ENCODE measurements at places on chromosomes 7 and 10.

GRCh38 chr10:119677904-119678755 lies 26.9 kb downstream of the BAG3 start:
- no peaks in the 10 kb centered on the region for H3K27me3 ChIP-seq
- no peak overlapping the region for H3K27ac ChIP-seq
- no peak for DNase-seq
- no peak overlapping the region for H3K4me3 ChIP-seq
- peaks cover 31% of the 10 kb centered on the region for H3K36me3 ChIP-seq
- peaks cover 54% of the 10 kb centered on the region for H3K4me1 ChIP-seq

DNA sequence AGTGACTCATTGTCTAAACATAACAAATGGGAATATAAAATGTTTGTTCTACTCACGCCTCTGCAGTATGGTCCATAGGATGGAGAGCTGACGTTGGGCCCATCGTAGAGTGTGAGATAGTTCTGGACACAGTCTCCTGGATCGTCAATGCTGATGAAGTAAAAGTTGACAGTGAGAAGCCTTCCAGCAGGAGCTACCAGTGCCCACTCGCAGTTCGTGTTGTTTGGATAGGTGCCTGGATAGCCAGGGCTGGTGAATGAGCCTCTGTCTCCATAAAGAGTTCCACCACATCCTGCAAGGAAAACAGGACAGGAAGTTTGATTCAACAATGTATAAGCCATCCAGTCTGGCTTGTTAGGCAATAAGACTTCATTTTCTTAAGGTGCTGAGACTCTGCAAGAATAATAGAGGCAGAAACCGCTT lies 79.6 kb downstream of the OR13A1 start:
- DNase-seq, result no peak
- peaks cover 14% of the 10 kb centered on the region for H3K27me3 ChIP-seq
- H3K4me3 ChIP-seq, result no peak overlapping the region
- H3K4me1 ChIP-seq, result no peaks in the 10 kb centered on the region
- no peaks in the 10 kb centered on the region for H3K36me3 ChIP-seq

- no peak overlapping the region for H3K4me3 ChIP-seq
- DNase-seq, result no peak
- no peaks in the 10 kb centered on the region for H3K27me3 ChIP-seq
- H3K36me3 ChIP-seq, result peaks cover 8% of the 10 kb centered on the region
Measured at GRCh38 chr7:133011746-133012145, 70.1 kb downstream of the CHCHD3 start.

DNA sequence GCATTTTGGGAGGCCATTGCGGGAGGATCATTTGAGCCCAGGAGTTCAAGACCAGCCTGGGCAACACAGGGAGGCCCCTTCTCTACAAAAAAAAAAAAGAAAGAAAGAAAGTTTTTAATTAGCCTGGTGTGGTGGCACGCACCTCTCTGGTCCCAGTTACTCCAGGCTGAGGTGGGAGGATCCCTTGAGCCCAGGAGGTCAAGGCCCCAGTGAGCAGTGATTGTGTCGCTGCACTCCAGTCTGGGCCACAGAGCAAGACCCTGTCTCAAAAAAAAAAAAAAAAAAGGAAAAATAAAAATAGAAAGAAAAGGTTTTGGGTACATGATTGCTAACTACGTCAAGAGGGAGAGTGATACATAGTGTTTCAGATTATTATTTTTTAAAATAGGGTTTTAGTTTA lies 2.0 kb upstream of the USP54 start:
- no peak for DNase-seq
- no peaks in the 10 kb centered on the region for H3K36me3 ChIP-seq

- H3K36me3 ChIP-seq, result no peaks in the 10 kb centered on the region
- H3K27ac ChIP-seq, result no peak overlapping the region
- no peak overlapping the region for H3K4me3 ChIP-seq
- DNase-seq, result no peak
- H3K4me1 ChIP-seq, result peaks cover 29% of the 10 kb centered on the region
- no peaks in the 10 kb centered on the region for H3K27me3 ChIP-seq
Measured at GRCh38 chr10:24456322-24456721, 247.4 kb downstream of the KIAA1217 start.

Measured in osteocyte (in vitro differentiated cells).